ENCODE measurements at places on chromosomes 2 and 18. TPM values are rescaled to one million over a fixed set of nuclear protein-coding genes. Genes with fewer than 3 reads are reported as not detected.

Gene ZNF892
- polyA plus RNA-seq, result 4.0 TPM

Gene FTCDNL1
- 2.0 TPM for polyA plus RNA-seq

Gene PROKR1
- polyA plus RNA-seq, result 1.4 TPM

Gene GYPC
- polyA plus RNA-seq, result 106 TPM

Gene AKAIN1
- polyA plus RNA-seq, result not detected

Gene ACTG2
- 4.4 TPM for polyA plus RNA-seq
